NCI-H2081 (cell line): ENCODE measurements at places on chromosomes 3 and 15.
A peak's percentile ranks its signal among the peaks of the same experiment; 100 is the strongest.

DNA sequence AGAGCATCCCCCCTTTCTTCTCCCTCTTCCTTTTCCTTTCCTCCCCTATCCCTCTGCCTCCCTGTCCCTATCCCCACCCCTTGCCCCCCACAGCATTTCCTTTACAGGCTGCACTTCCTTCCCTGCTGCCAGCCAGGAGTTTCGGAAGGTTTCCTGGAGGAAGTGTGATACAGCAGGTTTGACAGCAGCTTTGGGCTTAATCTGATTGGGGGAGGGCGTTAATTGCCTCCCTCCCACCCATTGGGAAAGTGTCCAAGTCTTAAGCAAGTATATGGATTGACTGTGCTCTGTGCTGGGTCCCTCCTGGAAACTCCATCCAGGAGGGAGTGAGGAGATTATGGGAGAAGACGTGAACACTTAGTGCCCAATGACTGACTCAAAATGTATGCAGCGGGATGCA is 1.8 kb downstream of the SCAMP5 start:
- DNase-seq = no peak

DNA sequence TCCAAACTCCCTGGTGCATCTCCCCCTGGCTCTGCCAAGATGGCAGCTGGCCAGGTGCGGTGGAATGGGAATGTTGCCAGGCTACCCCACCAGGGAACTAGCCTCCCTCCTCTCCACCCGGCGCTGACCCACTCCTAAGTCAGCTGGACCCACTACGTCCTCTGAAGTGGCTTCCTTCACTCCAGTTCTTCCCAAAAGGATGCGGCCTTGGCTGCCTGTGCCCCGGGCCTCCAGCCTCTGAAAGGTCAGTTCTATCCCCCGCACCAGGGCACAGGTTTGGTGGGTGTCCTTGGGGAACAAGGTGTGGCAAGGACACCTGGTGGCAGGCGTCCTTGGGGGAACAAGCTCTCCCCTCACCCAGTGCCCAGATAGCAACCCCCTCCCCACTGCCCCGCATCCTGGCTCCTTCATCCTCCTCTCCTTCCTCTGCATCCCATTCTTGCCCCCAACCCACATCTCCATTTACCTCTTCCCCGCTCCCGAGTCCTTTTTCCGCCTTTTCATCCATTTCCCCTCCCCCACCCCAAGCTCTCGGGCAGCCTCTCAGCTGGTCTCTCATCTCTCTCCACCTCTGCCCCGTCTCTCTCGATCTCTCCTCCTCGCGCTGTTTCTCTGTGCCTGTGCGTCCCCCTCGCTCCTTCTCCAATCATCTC is 54.0 kb downstream of the LHFPL4 start:
- no peak for DNase-seq

DNA sequence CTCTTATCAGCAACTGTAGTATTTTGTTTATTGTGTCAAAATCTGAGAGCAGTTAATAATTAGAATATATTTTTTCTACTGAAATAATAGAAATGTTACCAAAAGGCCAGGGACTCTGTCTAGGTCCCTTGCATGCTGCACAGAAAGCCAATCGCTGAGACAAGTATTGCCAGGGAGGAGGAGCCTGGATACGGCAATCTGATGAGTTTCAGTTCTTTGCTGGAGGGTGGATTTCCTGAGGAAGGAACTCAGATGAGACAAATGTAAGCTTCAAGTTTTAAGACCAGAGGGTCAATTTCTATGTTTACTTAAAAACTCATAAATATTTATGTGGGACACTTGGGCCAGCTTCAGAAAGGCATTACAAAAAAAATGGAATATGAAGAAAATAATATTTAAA is 252.2 kb downstream of the GABRG3 start:
- no peak for DNase-seq

DNA sequence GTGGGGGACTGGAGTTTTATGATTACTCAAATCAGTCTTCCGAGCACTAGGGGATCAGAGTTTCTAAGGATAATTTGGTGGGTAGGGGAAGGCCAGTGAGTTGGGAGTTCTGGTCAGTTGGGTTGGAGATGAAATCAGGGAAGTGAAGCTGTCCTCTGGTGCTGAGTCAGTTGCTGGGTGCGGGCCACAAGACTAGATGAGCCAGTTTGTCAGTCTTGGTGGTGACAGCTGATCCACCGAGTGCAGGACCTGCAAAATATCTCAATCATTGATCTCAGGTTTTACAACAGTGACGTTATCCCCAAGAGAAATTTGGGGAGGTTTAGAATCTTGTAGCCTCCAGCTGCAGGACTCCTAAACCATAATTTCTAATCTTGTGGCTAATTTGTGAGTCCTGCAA is 249.4 kb downstream of the FAM43A start:
- no peak for DNase-seq

GRCh38 chr3:136385457-136385856 is 135.3 kb downstream of the PCCB start:
- no peak for DNase-seq

DNA sequence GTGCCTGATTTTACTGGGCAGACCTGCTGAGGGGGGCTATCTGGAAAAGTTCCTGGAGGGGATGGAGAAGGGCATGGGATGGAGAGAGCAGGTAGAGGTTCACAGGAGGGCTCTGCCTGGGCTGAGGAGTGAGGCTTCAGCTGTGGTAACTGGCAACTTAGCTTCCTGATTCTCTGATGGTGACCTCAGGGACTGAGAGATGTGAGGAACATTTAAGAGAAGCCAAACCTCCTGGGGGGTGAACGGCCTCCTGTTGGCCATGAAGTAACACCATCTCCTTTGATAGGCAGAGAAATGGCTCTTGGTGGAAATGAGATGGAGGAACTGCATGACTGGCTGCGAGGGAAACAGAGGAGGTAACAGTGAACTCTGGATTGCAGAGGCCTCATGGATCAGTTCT is 97.3 kb upstream of the ROPN1 start:
- DNase-seq = no peak

DNA sequence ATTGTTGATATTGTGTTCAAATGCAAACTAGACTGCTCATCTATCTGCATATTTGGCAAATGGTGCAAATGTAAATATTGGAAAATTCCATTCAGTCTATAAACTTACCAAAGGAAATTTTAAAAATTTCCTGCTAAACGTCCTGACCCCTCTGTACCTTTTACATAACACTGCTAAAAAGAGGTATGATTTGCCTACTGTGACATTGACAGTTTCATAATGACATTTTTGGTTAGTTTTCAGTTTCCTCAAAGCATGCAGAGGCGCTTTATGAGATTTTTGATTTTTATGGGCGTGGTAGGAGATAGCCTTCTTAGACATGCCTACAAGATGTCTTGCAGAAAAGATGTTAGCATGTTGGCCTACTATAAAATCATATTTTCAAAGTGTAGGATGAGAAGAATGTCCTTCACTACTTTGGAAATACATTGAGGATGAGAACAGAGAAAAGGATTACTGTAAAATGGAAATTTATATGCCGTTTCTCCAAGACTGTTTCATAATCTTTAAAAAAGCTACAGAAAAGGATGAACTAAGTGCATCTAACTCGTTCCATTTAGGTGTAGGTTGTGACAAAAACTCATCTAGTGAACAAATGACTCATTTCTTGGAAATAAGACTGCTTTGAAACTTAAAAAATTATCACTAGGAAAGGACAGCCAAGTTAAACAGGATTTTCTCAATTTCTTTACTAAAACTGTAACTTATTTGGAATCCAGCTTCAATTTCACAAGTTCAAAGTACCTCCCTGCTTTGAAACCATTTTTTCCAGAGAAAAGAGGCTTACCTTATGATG is 14.5 kb upstream of the ISLR start:
- no peak for DNase-seq

- DNase-seq = no peak
Measured at GRCh38 chr3:45554006-45554666, 40.4 kb upstream of the LIMD1 start.

- no peak for DNase-seq
Measured at GRCh38 chr3:56918111-56918568, 116.4 kb upstream of the ARHGEF3 start.

DNA sequence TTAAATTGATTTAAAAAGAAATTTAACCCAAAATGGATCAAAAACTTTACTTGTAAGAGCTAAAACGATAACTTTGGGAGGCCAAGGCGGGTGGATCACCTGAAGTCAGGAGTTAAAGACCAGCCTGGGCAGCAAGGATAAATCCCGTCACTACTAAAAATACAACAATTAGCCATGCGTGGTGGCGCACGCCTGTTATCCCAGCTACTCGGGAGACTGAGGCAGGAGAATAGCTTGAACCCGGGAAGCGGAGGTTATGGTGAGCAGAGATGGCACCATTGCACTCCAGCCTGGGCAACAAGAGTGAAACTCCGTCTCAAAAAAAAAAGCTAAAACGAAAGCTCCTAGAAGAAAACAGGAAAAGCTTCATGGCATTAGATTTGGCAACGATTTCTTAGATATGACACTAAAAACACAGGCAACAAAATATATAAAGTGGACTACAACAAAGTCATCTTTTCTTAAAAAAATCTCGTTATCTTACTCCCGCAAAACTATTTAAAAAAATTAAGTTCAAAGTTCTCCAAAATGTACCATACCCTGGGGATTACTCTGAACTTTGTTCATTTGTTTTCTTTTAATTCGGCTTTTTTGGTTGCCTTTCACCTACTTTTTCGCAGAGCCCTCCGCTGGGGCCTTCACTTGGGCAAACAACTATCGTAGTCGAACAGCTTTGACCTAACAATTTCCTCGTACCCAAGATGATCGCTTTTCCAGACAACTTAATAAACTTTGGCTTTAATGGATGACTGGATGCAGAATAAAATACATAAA is 2.9 kb downstream of the HDDC3 start:
- DNase-seq = no peak

GRCh38 chr3:115789481-115789880 is 166.2 kb downstream of the GAP43 start:
- DNase-seq = no peak

DNA sequence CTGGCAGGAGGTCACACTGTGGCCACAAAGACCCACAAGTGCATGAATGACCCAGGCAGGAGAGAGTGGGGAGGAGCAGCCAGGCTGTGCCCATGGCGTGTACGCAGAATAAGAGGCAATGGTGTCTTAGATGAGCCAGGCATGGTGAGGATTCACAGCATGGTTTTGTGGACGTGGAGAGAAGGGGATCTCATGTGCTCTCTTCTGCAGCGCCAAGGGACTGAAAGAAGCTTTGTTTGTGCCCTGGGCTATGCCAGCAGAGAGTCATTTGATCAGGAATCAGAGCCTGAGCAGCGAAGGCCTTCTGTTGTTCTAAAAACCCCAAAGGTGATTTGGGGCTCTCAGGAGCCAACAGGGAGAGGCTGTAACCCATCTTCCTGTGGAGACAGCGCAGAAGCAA is 18.7 kb upstream of the RPP14 start:
- no peak for DNase-seq

GRCh38 chr3:41853540-41854196 is 108.2 kb downstream of the ULK4 start:
- DNase-seq = no peak

GRCh38 chr3:184584464-184584891 is 22.9 kb downstream of the EPHB3 start:
- no peak for DNase-seq

- DNase-seq = no peak
Measured at GRCh38 chr15:31268108-31268501, 58.5 kb upstream of the KLF13 start.

DNA sequence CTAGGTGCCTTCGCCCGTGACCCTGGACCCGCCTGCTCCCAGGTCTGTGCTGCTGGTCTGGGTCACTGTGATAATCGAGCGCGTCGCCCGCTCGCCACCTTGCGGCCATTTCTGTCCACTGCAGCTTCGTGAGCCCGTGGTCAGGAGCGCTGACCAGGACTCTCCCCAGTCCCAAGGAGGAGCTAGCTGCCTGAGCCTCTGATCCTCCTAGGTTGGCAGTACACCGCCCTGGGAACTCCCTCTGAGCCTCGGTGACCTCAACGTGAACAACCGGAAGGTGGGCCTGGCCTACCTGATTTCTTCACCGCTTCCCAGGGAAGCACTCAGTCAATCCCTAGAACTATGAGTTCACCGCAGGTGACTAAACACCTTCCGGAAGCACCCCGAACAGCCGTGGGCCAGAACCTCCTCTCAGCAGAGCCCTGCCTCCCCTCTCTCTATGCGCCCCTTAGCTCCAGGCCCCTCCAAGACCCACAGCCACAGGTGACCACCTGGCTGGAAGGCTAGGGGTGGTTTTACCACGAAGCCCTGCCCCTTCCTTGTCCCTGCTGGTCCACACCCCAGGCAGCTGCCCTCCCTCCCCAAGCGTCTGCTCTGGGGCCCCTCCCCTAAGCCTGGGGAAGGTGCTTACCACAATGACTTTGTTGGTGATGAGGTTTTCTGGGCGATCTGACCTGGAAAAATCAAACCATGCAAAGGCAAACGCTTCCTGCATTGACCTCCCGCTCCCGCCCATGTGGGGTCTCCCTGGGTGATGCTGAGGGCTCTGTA is 9.7 kb downstream of the PLA2G4D start:
- DNase-seq = peak; percentile 32

- no peak for DNase-seq
Measured at GRCh38 chr3:113223475-113224281, 12.3 kb downstream of the BOC start.

GRCh38 chr3:69143612-69144011 is 21.2 kb upstream of the LMOD3 start:
- peak; percentile 55 for DNase-seq

- DNase-seq = no peak
Measured at GRCh38 chr3:189165092-189165612, 6.6 kb upstream of the TPRG1 start.

DNA sequence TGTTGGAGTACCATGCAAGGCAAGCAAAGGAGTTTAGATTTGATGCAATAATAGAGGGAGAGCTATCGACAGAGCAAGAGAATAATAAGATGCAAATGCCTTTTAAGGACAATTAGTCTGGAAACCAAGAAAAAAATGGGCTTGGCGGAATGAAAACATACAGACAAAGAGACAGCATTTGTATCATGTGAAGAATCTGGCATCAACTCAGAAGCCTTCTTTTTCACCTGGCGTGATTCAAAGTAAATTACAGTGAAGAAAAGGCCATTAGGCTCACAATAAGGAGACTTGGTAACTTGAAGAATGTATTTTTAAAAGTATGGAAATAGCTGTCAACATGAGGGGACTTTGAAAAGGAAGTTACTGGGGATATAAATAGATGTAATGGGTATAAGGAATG is 521.2 kb upstream of the GOLIM4 start:
- peak; percentile 79 for DNase-seq

DNA sequence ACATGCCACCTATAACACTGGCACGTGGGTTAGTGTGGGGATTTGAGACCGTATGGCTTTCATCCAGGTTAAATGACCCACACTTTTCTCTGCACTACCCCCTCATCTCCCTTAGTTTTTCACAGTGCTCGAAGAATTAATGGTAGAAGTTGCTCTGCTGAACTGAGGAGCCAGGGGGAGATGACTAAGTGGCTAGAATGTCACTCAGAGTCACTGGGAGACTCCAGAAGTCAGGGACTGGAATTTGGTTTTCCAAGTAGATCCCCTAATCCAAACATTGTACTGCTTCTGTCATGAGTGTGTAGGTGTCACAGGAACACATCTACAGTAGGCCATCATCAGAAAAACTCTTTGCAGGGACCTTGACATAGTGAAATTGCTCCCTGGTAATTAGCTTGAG is 181.0 kb upstream of the RASGRP1 start:
- no peak for DNase-seq

- peak; percentile 96 for DNase-seq
Measured at GRCh38 chr3:149339931-149340309, 6.5 kb upstream of the TM4SF18 start.
